CD4-positive, alpha-beta memory T cell (primary cell): ENCODE measurements at places on chromosomes 6 and 20.

- H3K36me3 ChIP-seq, result no peaks in the 10 kb centered on the region
- no peak overlapping the region for H3K27ac ChIP-seq
- H3K4me3 ChIP-seq, result no peak overlapping the region
Measured at GRCh38 chr6:5099537-5099936, 14.4 kb downstream of the PPP1R3G start.

DNA sequence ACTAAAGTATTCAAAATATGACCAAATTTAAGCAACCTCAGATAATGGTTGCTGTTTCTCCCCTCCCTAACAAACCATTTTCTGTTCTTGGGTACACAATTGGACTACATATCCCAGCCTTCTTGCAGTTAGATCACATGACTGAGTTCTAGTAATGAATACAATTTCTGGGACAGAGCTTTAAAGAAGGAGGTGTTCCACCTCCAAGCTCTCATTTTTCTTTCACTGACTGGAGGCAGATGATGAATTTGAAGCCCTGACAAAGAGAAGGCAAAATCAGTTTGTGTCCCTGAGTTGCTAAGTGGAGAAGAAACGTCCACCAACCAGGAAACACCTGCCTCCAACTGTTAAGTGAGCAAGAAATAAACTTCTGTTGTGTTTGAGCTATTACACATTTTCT is 117.2 kb downstream of the LCA5 start:
- H3K4me3 ChIP-seq, result no peak overlapping the region
- H3K4me1 ChIP-seq, result no peaks in the 10 kb centered on the region
- no peaks in the 10 kb centered on the region for H3K36me3 ChIP-seq
- no peaks in the 10 kb centered on the region for H3K27me3 ChIP-seq
- no peak for DNase-seq

DNA sequence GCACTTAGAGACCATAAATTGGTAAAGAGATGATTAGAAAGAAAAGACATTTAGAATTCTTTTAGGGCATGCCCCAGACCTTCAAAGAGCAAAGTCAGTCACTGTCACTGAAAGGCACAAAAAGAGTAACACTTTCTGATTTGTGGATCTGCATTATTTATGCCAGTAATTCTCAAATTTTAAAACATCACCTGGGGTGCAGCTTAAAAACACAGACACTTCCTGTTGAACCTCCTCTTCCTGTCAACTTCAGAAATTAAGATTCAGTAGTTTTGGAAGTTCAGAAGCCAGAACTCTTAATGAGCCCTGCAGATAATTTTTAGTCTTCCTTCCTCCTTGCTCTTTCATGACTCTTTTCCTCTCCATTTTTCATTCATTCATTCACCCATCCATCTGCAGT is 137.5 kb downstream of the NRN1 start:
- no peak for DNase-seq
- peaks cover 48% of the 10 kb centered on the region for H3K4me1 ChIP-seq
- H3K4me3 ChIP-seq, result no peak overlapping the region
- no peaks in the 10 kb centered on the region for H3K36me3 ChIP-seq
- H3K27ac ChIP-seq, result peak overlapping the region; percentile 18
- no peaks in the 10 kb centered on the region for H3K27me3 ChIP-seq

GRCh38 chr6:29602564-29603361 is 17.8 kb downstream of the OR2H2 start:
- no peak for DNase-seq
- no peaks in the 10 kb centered on the region for H3K27me3 ChIP-seq
- no peaks in the 10 kb centered on the region for H3K4me1 ChIP-seq
- no peak overlapping the region for H3K27ac ChIP-seq
- no peak overlapping the region for H3K4me3 ChIP-seq

DNA sequence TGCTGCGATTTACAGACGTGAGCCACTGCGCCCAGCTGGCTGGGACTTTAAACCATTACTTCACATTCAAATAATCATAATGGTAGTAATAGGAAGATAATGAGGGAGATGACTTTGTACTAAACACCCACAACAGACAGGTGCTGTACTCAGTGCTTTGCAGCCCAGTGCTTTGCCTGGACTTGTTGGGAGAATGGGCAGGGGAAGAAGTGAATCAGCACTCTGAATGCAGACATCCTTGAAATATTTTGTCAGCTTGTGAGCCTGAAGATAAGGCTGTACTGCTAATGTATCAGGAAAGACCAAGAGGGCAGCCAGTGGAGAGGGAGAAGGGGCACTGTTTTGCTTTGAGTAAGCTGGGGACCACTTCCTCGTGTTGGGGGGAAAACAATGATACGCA is 17.4 kb downstream of the NKX2-2 start:
- DNase-seq, result no peak
- H3K27ac ChIP-seq, result no peak overlapping the region
- H3K4me1 ChIP-seq, result no peaks in the 10 kb centered on the region
- H3K4me3 ChIP-seq, result no peak overlapping the region
- H3K36me3 ChIP-seq, result no peaks in the 10 kb centered on the region

- no peak for DNase-seq
- peaks cover 4% of the 10 kb centered on the region for H3K27me3 ChIP-seq
- no peaks in the 10 kb centered on the region for H3K4me1 ChIP-seq
- no peak overlapping the region for H3K27ac ChIP-seq
- H3K4me3 ChIP-seq, result no peak overlapping the region
Measured at GRCh38 chr6:3515669-3516068, 58.8 kb upstream of the SLC22A23 start.

- no peaks in the 10 kb centered on the region for H3K36me3 ChIP-seq
- H3K27me3 ChIP-seq, result no peaks in the 10 kb centered on the region
- H3K4me3 ChIP-seq, result no peak overlapping the region
- H3K4me1 ChIP-seq, result no peaks in the 10 kb centered on the region
- peak; percentile 39 for DNase-seq
Measured at GRCh38 chr6:11575408-11576033, 38.0 kb downstream of the TMEM170B start.
